ENCODE measurements at places on chromosomes 7 and 10. TPM values are rescaled to one million over a fixed set of nuclear protein-coding genes. Genes with fewer than 3 reads are reported as not detected.

- H3K4me3 ChIP-seq: peak overlapping the region; percentile 86
- DNase-seq: peak; percentile 27
- peaks cover 66% of the 10 kb centered on the region for H3K4me1 ChIP-seq
These were observed 1.8 kb upstream of the INTS1 start for GRCh38 chr7:1505731-1506550.

GRCh38 chr7:43694399-43694748, 34.9 kb downstream of the COA1 start:
- peaks cover 26% of the 10 kb centered on the region for H3K4me1 ChIP-seq
- no peak for DNase-seq
- no peak overlapping the region for H3K27ac ChIP-seq
- H3K4me3 ChIP-seq: no peak overlapping the region

DNA sequence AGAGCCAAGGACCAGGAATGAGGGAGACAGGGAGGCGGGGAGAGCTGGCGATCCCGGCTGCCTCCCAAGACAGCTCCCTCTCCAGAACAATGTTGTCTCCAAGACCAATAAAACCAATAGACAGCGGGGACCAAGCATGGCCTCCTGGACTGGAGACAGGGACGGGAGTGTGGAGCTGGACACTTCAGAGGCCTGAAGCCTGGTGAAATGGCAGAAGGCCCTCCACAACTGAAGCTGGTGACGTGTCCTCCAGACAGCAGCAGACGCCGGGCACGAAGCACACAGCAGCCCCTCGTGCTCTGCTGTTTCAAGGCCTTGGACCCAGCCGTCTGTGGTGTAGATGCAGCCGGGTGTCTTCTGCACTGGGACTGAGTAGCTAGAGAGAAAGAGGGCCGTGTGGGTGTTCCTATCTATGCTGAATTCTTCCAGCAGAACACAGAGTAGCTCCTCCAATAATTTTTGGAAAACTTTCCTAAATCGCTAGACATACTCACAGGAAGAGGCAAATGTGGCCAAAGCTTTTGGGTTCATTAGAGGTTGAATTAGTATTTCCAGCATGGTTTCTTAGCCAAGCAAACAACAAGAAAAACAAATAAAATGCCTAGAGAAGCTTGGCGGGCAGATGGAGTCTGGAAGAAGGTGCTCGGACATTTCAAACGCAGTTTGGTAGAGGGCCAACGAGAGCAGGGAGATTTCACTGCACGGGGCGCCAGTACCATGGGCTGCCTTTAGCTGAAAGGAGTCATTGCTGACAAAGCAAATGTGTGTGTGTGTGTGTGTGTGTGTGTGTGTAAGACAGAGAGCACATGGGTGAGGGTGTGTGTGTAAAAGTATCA, 570.4 kb downstream of the TCERG1L start:
- no peaks in the 10 kb centered on the region for H3K27me3 ChIP-seq
- no peak for DNase-seq
- H3K36me3 ChIP-seq: no peaks in the 10 kb centered on the region
- H3K4me1 ChIP-seq: no peaks in the 10 kb centered on the region
- H3K4me3 ChIP-seq: no peak overlapping the region
- H3K27ac ChIP-seq: no peak overlapping the region

Gene ST8SIA6
- total RNA-seq: 0.15 TPM

Gene GIMAP1
- total RNA-seq: 18.1 TPM

- no peak overlapping the region for H3K4me3 ChIP-seq
- peaks cover 19% of the 10 kb centered on the region for H3K36me3 ChIP-seq
- peaks cover 6% of the 10 kb centered on the region for H3K27me3 ChIP-seq
These were observed 45.1 kb downstream of the WIPI2 start for GRCh38 chr7:5234852-5235831.

Gene STEAP1
- not detected for total RNA-seq

GRCh38 chr10:82277591-82277990, 402.6 kb downstream of the NRG3 start:
- DNase-seq: no peak
- H3K4me1 ChIP-seq: no peaks in the 10 kb centered on the region
- no peaks in the 10 kb centered on the region for H3K27me3 ChIP-seq

DNA sequence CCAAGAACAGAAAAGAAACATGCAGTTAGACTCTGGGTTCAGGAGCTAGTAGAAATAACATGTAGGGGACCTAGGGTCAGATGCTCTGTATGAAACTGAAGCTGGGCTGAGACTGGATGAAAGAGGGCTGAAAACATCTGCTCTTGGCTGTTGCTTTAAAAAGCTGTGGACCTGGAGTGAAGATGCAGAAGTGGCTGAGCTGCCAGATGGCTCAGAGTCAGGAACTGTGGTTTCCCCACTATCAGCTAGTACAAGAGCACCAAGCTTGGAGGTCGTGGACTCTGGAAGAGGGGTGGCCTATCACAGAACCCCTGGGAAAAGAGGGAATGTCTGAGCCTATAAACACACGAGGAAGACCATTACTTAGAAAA, 5.9 kb downstream of the ADK start:
- DNase-seq: no peak
- no peak overlapping the region for H3K27ac ChIP-seq
- H3K36me3 ChIP-seq: peaks cover 5% of the 10 kb centered on the region
- no peak overlapping the region for H3K4me3 ChIP-seq

GRCh38 chr10:63633677-63634487, 112.7 kb downstream of the REEP3 start:
- no peak overlapping the region for H3K27ac ChIP-seq
- no peaks in the 10 kb centered on the region for H3K36me3 ChIP-seq
- DNase-seq: no peak
- H3K27me3 ChIP-seq: peaks cover 6% of the 10 kb centered on the region
- H3K4me3 ChIP-seq: no peak overlapping the region
- H3K4me1 ChIP-seq: peaks cover 38% of the 10 kb centered on the region

Gene OR6V1
- total RNA-seq: not detected

- no peaks in the 10 kb centered on the region for H3K27me3 ChIP-seq
- H3K27ac ChIP-seq: peak overlapping the region; percentile 97
- peaks cover 39% of the 10 kb centered on the region for H3K4me1 ChIP-seq
- H3K36me3 ChIP-seq: peaks cover 14% of the 10 kb centered on the region
These were observed 689 bp upstream of the GTPBP4 start for GRCh38 chr10:987620-987869.

Gene CALN1
- total RNA-seq: not detected

Gene LIPF
- not detected for total RNA-seq

DNA sequence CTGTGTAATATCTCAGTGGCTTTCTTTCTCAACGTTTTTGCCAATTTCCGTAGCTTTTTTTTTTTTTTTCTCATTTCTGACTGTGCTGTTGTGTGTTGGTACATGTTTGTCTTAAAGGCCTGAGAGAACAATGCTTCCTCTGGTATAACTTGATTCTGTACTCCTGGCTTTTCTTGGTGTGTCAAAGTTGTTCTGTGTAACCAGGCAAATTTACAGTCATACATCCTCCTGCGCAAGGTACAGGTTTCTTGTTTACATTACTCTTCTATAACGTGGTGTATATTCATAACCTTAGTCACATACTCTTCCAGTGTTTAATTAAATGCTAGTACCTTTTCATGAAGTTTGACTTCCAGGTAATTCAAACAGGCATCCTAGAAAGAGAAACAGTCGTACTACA, 8.3 kb upstream of the ARHGAP12 start:
- DNase-seq: no peak
- H3K4me1 ChIP-seq: peaks cover 14% of the 10 kb centered on the region
- no peak overlapping the region for H3K27ac ChIP-seq
- peaks cover 3% of the 10 kb centered on the region for H3K27me3 ChIP-seq

Gene PNLIPRP2
- not detected for total RNA-seq

DNA sequence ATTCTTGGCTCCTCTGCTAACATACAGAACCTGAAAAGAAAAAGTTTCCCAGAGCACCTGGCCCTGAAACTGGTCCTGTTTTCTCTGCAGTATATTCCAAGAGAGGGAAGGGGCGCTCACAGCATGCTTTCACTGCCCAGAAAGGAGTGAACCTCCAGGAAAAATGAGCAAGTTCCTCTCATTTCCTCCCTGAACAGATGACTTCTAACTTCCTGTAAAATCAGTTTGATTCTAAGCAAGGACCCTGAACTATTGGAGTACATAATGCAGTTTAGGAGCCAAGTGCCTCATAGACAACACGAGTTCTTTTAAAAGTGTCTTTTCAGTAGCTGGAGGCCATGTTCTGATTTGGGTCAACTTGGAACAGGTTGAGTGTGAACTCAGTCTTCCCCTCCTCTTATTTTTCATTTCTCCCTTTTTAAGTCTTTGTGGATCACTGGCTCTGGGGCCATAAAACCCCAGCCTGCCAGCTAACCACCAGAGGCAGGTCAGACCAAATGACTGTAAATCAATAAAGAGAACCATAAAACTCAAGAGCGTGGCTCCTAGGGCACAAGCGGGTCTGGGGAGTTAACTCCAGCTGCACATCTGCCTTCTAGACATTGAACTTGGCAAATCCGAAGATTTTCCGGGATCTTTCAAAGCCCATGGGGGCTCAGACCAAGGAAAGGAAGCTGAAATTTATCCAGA, 5.9 kb upstream of the LRRC18 start:
- no peak for DNase-seq
- H3K27me3 ChIP-seq: no peaks in the 10 kb centered on the region
- H3K4me1 ChIP-seq: no peaks in the 10 kb centered on the region

Gene HSPA12A
- total RNA-seq: not detected

- H3K4me3 ChIP-seq: no peak overlapping the region
- H3K27ac ChIP-seq: no peak overlapping the region
- no peaks in the 10 kb centered on the region for H3K36me3 ChIP-seq
- H3K4me1 ChIP-seq: no peaks in the 10 kb centered on the region
These were observed 51.5 kb upstream of the MTURN start for GRCh38 chr7:30083334-30083733.

DNA sequence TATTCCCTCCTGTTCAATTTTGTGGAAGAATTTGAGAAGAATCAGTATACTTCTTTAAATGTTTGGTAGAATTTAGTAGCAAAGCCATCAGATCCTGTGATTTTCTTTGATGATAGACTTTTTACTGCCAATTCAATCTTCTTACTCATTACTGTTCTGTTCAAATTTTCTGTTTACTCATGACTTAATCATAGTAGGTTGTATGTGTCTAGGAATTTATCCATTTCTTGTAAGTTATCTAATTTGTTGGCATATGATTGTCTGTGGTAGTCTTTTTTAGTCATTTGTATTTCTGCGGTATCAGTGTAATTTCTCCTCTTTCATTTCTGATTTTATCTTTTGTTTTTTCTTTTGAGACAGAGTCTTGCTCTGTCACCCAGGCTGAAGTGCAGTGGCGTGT, 87.4 kb downstream of the CCDC3 start:
- no peaks in the 10 kb centered on the region for H3K36me3 ChIP-seq
- H3K27me3 ChIP-seq: peaks cover 15% of the 10 kb centered on the region
- H3K27ac ChIP-seq: no peak overlapping the region
- no peak for DNase-seq
- H3K4me1 ChIP-seq: no peaks in the 10 kb centered on the region
- no peak overlapping the region for H3K4me3 ChIP-seq

GRCh38 chr7:140746751-140747150, 50.2 kb downstream of the NDUFB2 start:
- no peaks in the 10 kb centered on the region for H3K27me3 ChIP-seq
- H3K4me1 ChIP-seq: no peaks in the 10 kb centered on the region
- peaks cover 8% of the 10 kb centered on the region for H3K36me3 ChIP-seq
- H3K4me3 ChIP-seq: no peak overlapping the region
- no peak overlapping the region for H3K27ac ChIP-seq
- no peak for DNase-seq

DNA sequence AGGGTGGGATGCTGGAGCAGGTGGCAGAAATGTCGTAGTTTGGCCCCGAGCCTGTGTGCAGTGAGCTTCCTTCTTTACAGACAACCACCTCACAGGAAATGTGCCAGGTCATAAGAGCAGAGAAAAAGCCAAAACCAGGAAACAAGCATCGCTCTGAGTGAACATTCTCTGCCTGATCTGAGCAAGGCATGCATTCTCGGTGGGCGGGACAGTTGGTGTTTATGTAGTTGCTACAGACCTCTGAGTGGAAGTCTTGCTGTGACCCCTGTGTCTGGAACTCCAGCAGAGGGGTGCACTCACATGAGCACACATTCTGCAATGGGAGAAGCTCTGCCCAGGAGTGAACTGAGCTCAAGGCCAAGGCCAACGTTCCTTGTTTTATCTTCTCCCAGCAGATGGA, 230.1 kb downstream of the TCERG1L start:
- no peaks in the 10 kb centered on the region for H3K27me3 ChIP-seq
- peak; percentile 32 for DNase-seq
- H3K36me3 ChIP-seq: no peaks in the 10 kb centered on the region

Gene PPP1R9A
- not detected for total RNA-seq

Gene PIP
- not detected for total RNA-seq

- no peak overlapping the region for H3K4me3 ChIP-seq
- no peak overlapping the region for H3K27ac ChIP-seq
- peaks cover 46% of the 10 kb centered on the region for H3K36me3 ChIP-seq
- no peaks in the 10 kb centered on the region for H3K4me1 ChIP-seq
- DNase-seq: no peak
These were observed 253.6 kb upstream of the AOAH start for GRCh38 chr7:36977878-36978277.

Gene DPP6
- not detected for total RNA-seq

Gene HMX2
- total RNA-seq: not detected

Gene CPA2
- not detected for total RNA-seq

DNA sequence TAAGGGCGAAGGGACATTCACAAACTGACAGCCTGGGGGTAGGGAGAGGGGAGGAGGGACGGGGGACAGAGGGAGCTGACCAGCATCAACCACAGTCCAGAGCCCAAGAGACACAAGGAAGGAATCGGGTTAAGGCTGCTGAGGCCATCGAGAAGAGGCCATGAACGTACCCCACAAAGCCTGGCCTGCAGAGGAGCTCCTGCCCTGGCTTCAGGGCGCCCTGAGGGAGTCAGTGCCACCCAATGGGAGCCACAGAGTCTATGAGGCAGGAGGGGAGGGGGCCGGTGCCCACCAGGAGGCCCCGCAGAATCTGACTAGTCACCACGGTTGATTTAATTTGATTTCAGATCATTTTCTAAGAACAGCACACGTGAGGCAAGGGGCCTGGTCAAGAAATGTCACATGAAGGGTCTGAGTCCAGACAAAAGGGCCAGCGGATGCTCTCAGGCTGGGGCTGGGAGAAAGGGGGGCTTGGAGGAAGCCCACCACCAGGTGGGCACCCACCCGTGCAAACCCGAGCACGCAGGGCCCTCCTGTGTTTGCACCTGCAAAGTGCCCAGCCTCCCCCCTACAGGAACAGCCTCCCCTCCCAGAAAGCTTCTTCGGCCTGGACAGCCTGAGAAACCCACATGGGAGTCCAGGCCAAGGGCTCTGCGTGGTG, 40.4 kb downstream of the CAMK2B start:
- H3K27me3 ChIP-seq: no peaks in the 10 kb centered on the region
- no peak overlapping the region for H3K27ac ChIP-seq
- DNase-seq: no peak
- H3K36me3 ChIP-seq: no peaks in the 10 kb centered on the region

GRCh38 chr10:86711513-86712316, 43.4 kb downstream of the LDB3 start:
- no peaks in the 10 kb centered on the region for H3K36me3 ChIP-seq
- DNase-seq: peak; percentile 49
- H3K4me1 ChIP-seq: peaks cover 16% of the 10 kb centered on the region
- no peaks in the 10 kb centered on the region for H3K27me3 ChIP-seq
- H3K4me3 ChIP-seq: peak overlapping the region; percentile 77

- H3K4me1 ChIP-seq: no peaks in the 10 kb centered on the region
- DNase-seq: no peak
- no peaks in the 10 kb centered on the region for H3K27me3 ChIP-seq
- H3K36me3 ChIP-seq: no peaks in the 10 kb centered on the region
These were observed 473.1 kb upstream of the PODXL start for GRCh38 chr7:132029369-132030085.

Gene PEX1
- total RNA-seq: 16.1 TPM

Gene GRID2IP
- 0.07 TPM for total RNA-seq

Measured in activated CD4-positive, alpha-beta T cell treated with anti-CD3 and anti-CD28 coated beads, Interleukin-2, amount 10 ng/mL, durations not matched to agents 7 days and 5 days (primary cell).